ENCODE measurements at places on chromosomes 6 and 20.

GRCh38 chr20:45293041-45294002, 13.3 kb upstream of the RBPJL start:
- DNase-seq, result peak; percentile 42

DNA sequence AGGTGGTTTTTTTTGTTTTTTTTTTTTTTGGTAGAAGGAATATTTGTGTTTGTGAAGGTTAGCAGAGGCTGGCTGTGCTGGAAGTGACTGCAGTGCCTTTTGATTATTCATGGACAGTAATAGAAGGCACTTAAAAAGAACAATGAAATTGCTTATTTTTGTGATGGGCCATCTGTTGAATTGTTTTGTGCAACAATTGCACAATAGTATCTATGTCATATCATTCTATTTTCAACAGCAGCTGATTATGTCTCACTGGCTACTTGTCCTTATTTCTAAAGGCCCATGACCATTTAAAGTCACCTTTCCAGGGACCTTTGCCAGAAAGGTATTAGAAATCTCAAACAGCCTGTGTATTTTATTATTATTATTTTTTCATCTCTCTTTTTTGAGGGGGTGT, 70.6 kb downstream of the AFG1L start:
- DNase-seq, result no peak

GRCh38 chr6:87757792-87758191, 55.8 kb upstream of the AKIRIN2 start:
- DNase-seq, result no peak

DNA sequence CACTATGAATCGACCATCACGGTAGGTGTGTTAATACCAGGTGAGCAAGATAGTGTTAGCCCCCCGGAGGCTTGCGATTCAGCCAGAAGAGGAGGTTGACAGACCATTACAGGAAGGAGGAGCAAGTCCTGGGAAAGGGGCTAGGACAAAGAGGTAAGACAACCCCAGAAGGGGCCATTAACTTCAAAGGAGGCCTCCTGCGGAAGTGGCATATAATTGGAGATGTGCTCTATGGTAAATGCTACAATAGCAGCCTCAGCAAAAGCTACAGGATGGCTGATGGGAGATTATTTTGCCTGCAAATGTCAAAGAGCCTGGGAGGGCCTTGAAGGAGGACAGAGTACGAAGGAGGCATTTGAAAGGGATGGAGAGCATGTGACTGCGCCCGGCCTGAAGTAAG, 108.6 kb upstream of the CITED2 start:
- no peak for DNase-seq

DNA sequence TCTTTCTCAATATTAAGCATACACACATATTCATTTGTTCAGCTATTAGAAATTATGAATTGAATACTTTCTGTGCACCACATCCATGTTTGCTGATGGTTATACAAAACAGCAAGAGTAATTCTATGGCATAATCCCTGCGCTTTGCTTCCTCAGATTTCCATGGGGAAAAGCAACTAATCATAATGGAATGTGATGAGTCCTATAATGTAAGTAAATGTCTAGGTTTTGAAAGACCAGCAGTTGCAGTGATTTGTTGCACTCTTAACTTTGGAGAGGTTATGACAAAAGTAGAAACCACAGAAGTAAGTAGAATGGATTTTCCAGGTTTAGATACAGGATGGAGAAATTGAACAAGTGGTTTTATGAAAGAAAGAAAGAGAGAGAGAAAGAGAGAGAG, 652.1 kb downstream of the CBLN4 start:
- no peak for DNase-seq

DNA sequence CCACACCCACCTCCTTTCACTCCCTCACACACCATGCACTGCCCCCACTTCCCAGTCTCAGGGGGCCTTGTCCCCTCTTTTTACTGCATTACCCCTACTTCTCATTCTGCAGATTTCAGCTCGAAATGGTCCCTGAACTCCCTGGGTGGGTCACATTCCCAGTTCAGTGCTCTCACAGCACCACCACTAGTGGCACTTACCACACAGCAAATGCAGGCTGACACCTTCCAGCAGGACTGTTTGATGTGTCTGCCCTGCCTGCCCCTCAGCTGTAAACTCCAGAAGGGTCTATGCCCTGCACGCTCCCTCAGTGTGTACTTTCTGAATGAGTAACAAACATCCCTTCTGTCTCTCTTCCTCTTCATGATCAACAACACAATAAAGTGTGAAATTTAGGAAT, 4.0 kb downstream of the DYNLT1 start:
- DNase-seq, result no peak

DNA sequence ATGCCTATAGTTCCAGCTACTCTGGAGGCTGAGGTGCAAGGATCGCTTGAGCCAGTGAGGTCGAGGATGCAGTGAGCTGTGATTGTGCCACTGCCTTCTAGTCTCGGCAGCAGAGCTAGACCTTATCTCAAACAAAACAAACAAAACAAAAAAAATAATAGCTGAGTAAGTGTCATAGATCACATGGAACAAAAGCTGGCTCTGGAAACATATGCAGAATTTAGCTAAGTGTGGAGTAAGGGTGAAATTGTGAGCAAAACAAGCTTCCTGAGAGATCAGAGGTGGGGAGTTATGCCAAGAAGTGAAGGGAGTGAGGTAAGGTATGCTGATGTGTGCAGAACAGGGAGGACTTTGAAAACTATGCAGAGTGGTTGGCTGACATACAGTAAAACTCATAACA, 18.7 kb downstream of the SGK1 start:
- DNase-seq, result no peak

GRCh38 chr6:161130967-161131766, 139.6 kb downstream of the MAP3K4 start:
- DNase-seq, result no peak

DNA sequence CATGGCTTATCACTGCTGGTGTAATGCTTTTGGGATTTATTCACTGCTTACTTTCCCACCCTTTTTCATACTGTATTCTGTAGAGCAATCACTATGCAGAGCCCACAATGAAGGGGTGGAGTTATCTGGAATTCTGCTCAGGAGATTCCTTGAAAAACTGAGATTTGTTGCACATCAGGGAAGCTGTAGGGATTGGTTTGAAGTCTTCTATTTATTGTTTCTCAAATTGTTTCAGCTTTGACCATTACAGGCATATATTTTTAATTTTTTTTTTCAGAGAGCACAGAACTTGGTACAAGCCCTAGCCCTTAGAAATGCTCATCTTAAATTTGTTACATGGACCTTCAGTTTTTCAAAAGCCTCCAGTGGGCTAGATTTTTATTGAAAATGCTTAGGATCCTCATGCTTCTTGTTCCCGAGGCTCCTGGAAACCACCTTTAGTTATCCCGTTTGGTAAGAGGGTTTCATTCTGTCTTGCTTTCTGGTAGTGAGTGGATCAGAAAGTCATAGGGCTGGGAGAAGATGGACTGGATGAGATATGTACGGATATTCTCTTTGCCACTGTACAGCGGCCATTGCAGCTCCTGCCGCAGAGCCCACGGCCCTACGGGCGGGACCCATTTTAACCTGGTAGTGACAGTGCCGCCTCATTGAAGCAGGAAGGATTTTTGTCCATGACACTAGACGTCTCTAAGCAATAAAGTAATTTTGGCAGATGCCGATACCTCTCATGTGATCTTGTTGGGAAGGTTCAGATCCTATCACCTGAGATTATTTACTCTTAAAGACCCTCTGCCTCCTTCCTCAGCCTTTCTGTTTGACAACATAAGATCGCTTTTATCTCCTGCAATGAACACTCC, 45.3 kb upstream of the ZNF184 start:
- DNase-seq, result no peak

DNA sequence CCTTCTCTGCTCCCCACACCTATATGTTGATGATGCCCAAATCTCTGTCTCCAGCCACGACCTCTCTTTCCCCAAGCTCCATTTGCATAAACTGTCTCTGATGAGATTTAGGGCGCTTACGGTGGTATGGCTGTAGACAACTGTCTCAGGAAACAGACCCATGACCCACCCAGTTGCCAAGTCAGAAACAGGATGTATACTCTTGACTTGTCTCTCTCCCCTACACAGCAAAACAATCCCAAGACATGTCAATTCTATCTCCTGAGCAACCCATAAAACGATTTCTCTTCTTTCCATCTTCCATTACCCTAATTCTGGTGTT, 13.9 kb downstream of the GNL1 start:
- DNase-seq, result no peak

DNA sequence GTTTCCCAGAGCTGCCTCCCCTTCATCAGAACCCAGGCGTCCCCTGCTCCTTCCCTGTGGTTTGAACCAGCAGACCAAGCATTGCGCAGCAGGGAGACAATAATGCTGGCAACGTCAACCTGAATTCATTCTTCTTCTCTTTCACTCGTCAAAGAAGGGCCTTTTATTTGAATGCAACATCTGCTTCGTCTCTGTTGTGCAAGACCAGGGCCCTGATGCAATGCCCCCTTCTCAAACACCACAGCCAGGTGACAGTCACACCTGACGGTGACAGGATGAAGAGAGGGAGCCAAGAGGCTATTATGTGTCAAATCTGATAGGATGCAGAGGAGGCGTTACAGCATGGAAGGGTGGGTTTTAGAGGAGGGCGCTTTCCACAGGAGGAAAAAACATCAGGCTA, 8.0 kb downstream of the INSM1 start:
- DNase-seq, result no peak

DNA sequence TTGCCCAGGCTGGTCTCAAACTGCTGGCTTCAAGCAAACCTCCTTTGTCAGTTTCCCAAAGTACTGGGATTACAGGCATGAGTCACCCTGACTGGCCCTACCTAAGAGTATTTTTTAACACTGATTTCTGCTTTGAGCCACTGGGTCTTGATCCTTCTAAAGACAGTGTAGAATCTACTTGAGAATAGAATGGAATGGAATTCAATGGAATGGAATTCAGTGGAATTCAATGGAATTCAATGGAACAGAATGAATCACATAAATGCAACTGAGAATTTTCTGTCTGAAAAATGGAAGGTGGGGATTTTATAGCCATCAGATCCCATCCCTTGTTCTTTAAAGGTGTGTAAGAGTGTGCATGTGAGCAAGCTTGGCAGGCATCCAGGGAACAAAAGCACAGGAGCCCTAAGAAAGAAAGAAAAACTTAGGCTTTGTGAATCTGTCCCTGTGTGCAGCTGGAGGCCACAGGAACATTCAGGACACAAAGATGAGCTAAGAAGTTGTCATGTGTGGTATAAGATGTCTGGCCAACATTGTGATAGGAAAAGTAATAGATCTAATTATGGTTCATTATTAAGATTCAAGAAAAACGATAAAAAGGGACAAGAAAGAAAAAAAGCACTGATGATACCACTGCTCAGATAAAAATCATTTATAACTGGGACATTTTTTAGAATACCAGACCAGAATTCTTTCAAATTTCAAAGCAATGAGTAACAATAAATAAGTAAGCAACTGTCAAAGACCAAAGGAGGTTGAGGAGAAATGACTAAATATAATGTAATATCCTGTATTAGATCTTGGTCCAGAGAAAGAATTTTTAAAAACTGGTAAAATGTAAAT, 681.0 kb upstream of the GJE1 start:
- DNase-seq, result no peak

GRCh38 chr6:148440877-148441453, 98.3 kb downstream of the SASH1 start:
- DNase-seq, result peak; percentile 62

GRCh38 chr6:113414511-113414910, 442.6 kb upstream of the MARCKS start:
- no peak for DNase-seq

DNA sequence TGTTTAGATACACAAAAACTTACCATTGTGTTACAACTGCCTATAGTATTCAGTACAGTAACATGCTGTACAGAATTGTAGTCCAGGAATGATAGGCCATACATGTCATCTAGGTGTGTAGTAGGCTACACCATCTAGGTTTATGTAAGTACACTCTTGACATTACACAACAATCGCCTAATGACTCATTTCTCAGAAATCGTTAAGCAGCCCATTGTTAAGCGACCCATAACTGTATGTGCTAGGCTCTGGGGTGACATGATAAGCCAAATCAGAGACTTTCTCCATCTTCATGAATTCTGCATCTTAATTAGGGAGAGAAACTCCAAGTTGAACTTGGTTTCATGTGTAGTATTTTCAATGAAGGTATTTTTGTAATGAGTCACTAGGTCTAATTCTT, 17.2 kb downstream of the STK35 start:
- no peak for DNase-seq

DNA sequence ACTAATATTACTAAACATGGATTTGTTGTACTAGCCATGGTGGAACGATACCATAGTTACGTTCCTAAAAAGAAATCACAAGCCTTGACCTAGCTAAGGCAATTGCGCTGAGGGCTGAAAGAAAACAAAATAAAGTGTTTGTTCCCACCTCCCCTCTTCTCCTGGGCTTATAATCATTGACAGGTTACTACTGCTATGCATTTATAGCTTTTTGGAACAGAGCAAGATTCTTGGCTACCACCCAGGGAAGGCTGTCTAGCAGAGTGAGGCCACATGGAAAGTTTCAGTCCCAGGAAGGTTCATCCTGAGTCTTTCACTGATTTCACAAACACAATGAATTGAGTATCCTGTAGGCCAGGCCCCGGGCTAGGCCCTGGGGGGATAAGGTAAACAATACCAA, 84.6 kb downstream of the TMEM170B start:
- no peak for DNase-seq

GRCh38 chr6:70549327-70549726, 17.4 kb upstream of the SDHAF4 start:
- DNase-seq, result no peak

DNA sequence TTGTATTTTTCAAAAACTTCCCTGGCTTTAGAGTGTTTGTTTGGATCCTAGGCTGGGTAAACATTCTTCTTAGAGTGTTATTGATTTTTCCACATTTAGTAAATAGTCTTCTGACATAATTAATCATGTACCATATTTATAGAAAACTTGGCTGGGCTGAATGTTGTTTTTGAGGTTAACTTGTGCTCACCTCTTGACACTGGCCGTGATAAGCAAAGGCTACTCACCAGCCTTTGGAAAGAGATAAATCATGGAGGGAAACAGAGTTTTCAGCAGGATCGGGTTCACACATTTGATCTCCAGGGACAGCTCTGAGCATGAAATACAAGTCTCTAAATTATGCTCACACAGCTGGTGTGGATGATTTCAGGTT, 6.2 kb upstream of the CD93 start:
- DNase-seq, result no peak
